ENCODE measurements at places on chromosomes 6 and 20.

DNA sequence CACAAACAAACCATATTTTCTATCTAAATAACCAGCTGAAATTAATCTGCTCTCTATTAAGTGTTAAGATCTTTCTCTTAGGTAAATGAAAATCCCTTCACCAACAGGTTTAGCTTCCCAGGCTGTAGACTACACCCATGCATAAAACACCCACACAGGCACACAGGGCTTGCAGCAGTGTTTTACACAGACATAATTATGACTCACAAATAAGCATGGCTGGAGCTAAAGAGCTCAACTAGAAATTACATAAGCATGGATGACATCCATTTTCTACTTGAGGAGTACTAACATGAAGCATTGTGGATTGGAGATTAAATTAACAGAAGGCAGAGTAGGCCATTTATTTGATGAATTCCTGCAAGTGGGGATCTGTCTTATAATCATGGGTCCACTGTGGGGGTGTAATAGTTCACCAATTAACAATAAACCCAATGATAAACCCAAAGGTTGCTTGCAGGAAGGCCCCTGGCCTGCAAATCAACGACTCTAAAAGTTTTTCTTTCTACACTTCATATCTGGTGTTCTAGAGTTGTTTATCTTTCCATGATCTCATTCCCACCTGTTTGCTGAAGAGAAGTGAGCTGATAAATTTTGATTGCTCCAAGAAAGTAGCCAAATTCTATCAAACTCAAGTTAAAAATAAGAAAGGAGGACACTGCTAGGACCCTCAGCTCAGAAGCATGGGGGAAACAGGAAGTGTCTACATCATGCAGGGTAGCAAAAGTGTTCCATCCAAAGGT is 33.8 kb upstream of the E2F3 start:
- DNase-seq, result no peak

DNA sequence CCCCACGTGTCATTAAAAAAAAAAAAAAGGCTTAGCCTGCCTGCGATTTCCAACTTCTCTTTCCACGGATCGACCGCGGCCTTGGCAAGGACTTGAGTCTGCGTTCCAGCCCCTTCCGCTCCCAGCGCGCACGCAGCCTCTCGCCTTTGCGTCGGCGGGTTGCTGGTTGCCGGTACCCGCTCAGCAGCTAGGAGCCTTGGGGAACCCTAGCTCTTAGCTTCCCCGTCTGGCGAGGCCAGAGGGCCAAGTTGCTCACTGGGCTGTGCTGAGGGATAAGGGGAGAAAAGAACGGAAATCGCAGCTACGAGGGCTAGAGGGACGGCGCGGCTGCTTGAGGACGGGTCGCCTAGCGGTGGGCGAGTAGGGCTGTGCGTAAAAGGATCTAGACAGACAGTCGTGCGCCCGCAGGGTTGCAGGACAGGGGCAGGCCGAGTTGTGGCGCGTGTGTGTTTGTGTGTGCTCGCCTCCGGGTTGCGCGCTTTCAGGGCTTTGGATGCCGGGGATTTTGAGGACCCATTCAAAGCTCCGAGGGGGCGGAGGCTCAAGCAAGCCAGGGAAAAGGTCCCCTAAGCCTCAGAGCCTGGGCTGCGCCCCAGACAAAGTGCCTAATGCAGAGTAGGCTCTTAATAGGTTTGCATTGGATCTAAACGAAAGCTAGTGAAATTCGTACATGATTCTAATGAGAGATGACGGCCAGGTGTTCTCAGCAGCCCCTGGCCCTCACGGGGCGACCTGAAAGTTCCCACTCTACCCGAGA is 40.5 kb upstream of the OSTM1 start:
- peak; percentile 76 for DNase-seq

DNA sequence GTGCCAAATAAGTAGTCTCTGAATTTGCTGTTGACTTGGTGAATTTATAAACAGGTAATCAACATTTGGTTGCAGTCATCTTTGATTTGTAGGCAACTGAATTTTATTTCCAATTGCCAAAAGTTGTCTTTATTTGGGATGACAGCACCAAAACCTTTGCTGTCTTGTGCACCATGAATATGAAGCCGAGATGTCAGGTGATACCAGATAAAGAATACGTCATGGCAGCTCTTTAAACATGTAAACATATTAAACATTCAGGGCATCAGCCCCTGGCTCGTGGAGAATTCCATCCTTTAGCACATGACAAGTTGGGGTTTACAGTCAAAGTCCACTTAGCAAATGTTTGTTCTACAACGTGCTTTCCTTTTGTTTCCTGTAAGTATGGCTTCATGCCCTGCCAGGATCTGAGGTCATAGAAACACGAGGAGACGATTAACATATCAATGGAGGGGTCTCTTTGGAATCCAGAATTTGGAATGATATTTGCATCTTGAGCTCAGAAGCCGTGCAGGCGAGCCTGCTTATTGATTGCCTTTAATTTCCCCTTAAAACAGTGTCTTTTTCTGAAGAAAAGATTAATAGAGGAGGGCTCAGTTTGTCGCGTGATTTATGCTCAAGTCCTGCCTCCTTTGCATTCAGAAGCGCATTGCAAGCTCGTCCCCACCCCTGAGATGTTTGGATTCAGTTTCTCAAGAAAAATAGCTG is 170.2 kb upstream of the ZNF217 start:
- peak; percentile 26 for DNase-seq

- no peak for DNase-seq
Observed at GRCh38 chr6:48486876-48487275, 375.9 kb upstream of the PTCHD4 start.

DNA sequence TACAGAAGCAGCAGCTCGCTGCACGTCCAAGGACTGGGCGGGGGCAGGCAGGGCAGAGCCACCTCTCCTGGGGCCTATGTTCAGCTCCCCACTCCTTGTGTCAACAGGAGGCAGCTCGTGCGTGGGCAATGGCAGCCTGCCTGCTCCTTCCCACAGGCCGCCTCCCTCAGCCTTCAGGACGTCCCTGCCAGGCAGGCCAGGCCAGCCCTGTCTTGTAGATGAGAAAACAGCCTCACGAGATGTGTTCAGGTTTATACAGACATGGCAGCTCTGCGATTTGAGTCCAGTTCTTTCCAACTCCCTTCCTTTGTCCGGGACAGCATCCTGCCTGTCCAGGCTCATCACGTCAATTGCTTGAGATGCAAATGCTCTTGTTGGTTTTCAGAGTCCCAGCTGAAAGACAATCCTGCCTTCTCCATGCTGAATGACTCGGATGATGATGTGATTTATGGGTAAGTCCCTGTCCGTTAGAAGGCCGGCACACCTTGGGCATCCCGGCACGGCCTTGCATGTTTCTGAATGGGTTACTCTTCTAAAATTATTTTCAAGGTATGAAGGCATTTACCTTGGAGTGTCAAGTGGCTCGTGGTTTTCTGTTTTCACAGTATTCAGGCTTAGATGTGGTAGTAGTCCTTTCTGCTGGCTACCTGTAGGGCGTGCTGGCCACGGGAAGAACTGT is 13.5 kb downstream of the DYNLT1 start:
- no peak for DNase-seq

- DNase-seq, result no peak
Observed at GRCh38 chr20:22307409-22307808, 277.0 kb downstream of the FOXA2 start.

GRCh38 chr6:53944543-53944942 is 149.7 kb downstream of the LRRC1 start:
- no peak for DNase-seq

- no peak for DNase-seq
Observed at GRCh38 chr6:43699564-43700186, 12.1 kb upstream of the MRPS18A start.

- no peak for DNase-seq
Observed at GRCh38 chr20:54550776-54551396, 75.5 kb downstream of the DOK5 start.

DNA sequence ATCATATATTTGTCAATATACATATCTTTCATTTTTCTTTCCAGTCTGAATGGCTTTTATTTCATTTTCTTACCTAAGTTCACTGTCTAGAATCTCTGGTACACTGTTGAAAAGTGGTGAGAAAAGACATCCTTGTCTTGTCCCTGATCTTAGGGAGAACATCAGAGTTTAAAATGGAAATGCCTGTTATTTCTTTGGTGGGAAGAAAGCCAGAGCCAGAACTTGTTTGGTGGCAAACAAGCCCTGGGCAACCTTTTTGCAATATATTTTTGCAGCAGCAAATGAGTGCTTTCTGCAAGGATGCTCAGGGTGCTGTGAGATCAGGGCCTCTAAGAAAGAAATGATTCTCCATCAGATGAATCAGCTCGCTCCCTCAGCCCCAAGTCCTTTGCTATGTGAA is 156.6 kb downstream of the RALGAPA2 start:
- DNase-seq, result no peak

GRCh38 chr6:125392682-125393081 is 90.9 kb upstream of the HDDC2 start:
- peak; percentile 78 for DNase-seq

DNA sequence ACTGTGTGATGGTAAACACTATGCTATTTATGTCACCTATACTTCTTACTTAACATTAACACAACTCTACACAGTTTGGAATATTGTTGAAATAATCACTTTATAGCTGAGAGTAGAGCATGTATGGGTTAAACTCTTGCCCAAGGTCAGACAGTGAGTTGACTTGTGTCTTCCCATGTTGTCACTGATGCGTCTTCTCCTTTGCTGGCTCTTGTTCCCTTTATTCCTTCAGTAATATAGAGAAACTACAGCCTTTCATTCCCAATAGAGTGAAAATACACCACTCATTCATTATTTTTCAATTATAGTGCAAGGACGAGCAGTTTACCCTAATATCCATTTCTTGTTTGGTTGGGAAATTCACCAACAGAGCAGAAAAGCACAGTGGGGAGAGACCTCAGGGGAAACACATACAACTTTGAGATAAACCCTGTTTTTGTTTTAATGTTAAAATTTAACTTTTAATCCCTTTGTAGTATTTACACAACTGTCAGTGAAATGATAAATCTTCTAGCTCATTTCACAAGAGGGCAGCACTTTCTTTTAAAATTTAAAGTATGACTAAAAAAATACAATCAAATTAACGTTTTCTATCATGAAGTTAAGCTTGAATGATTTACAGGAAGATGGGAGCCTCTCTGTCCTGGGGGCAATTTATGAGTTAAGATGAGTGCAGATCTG is 363.0 kb downstream of the UTRN start:
- peak; percentile 33 for DNase-seq

DNA sequence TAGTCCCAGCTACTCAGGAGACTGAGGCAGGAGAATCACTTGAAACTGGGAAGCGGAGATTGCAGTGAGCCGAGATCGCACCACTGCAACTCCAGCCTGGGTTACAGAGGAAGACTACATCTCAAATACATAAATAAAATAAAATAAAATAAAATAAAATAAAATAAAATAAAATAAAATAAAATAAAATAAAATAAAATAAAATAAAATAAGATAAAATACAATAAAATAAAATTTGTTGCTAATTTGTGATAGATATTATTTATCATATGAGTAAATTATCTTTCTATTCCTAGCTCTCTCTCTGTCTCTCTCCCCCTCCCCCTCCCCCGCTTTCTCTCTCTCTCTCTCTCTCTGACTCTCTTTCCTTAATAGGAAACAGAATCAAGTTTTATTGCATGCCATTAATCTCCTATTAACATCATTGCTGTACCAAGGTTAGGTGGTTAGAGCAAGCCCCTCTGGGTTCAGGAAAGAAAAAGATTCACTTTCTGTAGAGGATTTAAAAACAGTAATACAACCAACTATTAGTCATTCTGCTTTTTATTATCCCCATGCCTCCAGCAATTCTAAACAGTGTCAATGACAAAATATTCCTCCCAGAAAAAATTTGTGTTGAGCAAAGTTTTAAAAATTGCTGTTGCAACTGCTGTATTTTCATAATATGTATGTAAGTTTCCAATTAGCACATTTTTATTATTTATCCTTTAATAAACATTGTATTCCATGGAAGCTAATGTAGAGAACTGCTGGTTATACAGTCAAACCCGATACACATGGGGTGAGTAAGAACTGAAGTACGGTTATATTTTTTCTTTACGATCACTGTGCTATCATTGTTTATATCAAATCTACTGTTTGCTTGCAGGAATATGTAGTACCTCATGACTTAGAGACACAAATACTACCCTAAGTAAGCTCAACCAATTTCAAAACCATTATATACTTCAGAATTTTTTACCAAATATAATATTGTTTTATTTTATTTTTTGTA is 22.1 kb downstream of the BMP5 start:
- no peak for DNase-seq

DNA sequence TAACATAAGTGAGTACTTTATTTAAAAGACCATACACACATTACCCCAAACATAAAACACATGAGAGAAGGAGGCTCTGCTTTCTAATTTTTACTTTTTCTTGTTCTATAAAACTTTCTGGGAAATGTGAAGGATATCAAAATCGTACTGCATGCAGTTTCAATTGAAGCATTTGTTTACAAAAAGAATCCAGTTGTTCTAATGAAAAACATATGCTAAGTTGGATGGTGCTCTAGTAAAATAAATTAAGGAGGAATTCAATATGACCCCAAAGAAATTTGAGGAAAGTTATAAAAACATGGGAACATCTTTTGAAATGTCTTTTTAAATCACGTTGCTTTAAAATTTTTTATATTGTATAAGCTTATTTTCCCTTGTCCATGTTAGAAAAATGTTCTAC is 37.6 kb downstream of the OR2B6 start:
- no peak for DNase-seq

- DNase-seq, result no peak
Observed at GRCh38 chr6:5412017-5412416, 150.7 kb downstream of the FARS2 start.

GRCh38 chr6:145813285-145814034 is 1.1 kb downstream of the FBXO30 start:
- peak; percentile 78 for DNase-seq

DNA sequence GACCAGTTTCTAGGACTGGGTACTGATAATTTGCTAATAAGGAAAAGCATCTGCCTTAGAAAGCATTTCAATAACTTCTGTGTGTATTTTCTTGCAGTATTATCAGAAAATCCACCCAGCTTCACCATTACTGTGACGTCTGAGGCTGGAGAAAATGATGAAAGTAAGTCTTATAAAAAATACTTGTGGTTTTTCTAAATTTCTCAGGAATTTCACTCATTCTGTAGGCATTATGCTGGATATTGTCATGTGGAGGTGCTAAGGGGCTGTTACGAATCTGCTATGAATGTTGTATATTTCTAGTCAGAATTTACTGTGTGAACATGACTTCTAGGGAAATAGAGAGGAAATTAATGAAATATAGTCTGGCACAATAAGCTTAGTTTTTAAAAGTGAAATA is 8.9 kb downstream of the RWDD1 start:
- no peak for DNase-seq

- no peak for DNase-seq
Observed at GRCh38 chr6:107931894-107932293, 26.1 kb downstream of the SEC63 start.

DNA sequence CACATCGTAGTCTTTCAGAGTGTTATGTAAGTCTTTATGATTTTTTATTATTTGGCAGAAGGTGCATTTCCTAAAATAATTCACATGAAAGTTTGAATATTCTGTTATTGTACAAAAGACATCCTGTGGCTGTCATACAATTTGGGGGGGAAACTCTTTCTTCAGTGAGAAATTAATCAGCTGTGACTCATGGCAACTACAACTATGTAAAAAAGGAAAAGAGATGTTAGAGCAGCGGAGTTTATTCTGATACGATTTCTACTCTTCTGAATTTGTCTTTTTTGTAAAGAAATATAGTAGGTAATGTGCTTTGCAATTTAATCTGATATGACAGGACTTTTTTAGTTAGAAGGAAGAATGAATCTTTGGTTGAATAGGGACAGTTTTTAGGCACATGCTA is 14.2 kb downstream of the COL19A1 start:
- DNase-seq, result no peak

All from OCI-M1 (cell line).